Activated T-cell treated with anti-CD3 and anti-CD28 coated beads, Interleukin-2, amount 50 U/mL, for 1 hour (primary cell): ENCODE measurements at places on chromosomes 16 and 17.

DNA sequence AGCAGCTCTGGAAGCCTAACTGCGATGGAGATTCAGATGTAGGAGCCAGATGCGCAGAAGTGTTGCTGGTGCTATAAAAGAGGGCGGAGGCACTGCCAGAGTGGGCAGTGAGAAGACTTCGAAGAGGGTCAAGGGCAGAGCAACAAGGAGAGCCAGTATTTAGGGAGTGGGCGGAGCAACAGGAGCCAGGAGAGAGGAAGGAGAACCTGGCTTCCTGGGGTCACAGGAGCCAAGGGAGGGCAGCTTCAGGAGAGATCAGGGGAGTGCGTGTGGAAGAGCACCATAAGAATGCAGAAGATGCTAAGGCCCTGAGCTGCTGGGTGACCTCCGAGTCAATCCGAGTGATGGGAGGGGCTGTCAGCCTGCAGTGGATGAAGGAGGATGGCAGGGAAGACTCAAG lies 14.4 kb upstream of the MRPS23 start:
- DNase-seq, result no peak

GRCh38 chr17:49616086-49616485 lies 40.4 kb downstream of the NXPH3 start:
- DNase-seq, result no peak

GRCh38 chr16:79415983-79416640 lies 184.4 kb downstream of the MAF start:
- no peak for DNase-seq

DNA sequence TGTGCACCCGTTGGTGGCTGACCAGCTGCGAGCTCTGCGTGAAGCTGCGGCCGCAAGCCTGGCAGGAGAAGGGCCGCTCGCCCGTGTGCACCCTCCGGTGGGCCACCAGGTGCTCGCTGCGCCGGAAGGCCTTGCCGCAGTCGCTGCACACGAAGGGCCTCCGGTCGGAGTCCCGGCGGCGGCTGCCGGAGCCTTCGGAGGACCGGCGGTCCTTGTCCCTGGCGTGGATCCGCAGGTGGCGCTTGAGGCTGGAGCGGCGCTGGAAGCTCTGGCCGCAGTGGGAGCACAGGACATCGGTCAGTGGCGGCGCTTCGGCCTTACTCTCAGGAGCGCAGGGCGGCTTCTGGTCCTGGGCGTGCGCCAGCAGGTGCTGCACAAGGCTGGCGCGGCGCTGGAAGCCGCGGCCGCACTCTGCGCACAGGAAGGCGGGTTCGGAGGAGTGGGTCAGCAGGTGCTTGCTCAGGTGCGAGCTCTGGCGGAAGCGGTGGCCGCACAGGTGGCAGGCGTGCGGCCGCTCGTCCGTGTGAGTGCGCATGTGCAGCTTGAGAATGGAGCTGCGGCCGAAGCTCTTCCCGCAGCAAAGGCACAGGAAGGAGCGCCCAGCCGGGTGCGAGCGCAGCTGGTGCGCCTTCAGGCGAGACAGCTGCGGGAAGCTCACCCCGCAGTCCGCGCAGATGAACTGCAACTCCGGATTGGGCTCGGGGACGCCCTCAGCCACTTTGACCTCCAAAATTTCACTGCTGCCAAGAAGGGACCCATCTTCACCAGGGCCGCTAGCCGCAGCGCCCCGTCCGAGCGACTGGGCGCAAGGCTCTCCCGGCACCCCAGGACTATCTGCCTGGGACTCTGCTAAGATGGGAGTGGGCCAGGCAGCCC lies 9.1 kb downstream of the ZSCAN10 start:
- DNase-seq, result no peak

DNA sequence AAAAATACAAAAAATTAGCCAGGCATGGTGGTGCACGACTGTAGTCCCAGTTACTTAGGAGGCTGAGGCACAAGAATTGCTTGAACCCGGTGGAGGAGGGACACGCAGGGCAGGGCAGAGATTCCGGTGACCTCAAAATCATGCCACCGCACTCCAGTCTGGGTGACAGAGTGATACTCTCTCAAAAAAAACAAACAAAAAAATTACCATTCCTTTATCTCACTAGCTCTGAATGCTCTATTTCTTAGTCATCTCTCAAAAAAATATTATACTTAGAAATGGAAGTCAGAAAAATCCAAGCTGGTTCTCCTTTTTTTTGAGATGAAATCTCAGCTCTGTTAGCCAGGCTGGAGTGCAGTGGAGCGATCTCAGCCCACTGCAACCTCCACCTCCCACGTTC lies 40.8 kb downstream of the SPOP start:
- no peak for DNase-seq

GRCh38 chr17:64291268-64291851 lies 28.3 kb upstream of the TEX2 start:
- no peak for DNase-seq

DNA sequence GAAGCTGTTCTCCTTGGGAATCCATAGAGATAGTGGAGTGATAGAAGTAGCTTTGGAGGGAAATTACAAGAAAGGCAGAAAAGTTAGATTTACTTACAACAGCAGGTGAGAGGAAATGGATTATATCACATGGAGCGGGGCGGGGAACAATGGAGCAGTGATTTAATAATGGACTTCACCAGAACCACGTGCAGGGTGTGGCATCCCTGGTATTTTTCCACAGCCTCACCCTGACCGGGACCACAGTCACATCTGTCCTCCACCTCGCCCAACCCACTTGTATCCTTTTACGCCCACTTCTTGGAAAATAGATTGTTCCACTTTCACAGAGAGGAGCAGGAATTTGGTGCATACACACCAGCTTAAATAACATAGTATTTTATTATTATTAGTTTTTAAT lies 15.9 kb upstream of the CYB5B start:
- no peak for DNase-seq

DNA sequence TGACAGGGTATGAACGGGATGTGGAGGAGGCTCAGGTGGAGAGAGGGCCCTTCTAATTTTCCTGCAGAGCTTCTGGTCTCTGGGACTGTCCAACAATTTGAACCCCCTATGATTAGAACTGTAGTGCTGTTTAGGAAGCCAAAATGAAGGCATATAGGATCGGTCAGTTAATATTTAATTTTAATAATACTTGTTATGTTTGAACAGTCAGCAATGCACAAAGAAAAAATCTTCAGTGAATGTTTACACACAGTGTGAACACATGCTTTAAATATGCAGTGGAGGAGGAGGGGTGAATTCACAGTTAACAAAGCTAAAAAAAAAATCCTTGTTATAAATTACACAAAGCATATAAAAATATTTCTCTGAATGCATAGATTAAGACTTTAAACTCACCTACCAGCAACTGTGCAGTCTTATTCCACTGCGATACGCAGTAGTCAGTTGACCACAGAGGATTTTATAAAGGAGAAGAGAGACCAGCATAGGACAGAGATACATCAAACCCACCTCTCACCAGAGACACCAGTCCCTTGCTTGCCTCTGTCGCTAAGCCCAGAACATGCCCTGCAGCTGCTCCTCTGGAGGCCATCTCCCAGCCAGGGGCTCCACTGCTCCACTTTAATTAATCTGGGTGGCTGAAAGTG lies 14.6 kb downstream of the ANKRD40 start:
- DNase-seq, result no peak

GRCh38 chr16:82236415-82236814 lies 66.4 kb upstream of the MPHOSPH6 start:
- no peak for DNase-seq

DNA sequence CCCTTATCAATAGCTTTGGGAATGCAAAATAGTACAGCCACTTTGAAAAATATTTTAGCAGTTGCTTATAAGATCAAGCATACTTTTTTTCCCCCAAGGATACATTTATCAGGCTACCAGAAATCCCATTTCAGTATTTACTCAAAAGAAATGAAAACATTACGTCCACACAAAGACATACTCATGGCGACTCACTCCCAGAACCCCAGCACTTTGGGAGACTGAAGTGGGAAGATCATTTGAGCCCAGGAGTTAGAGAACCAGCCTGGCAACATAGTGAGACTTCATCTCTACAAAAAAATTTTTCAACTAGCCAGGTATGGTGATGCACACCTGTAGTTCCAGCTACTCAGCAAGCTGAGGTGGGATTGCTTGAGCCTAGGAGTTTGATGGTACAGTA lies 5.9 kb downstream of the SKA2 start:
- DNase-seq, result no peak

- no peak for DNase-seq
Measured at GRCh38 chr17:27567563-27567859, 63.5 kb upstream of the LGALS9 start.

GRCh38 chr16:31569360-31569717 lies 41.6 kb downstream of the AHSP start:
- DNase-seq, result no peak

DNA sequence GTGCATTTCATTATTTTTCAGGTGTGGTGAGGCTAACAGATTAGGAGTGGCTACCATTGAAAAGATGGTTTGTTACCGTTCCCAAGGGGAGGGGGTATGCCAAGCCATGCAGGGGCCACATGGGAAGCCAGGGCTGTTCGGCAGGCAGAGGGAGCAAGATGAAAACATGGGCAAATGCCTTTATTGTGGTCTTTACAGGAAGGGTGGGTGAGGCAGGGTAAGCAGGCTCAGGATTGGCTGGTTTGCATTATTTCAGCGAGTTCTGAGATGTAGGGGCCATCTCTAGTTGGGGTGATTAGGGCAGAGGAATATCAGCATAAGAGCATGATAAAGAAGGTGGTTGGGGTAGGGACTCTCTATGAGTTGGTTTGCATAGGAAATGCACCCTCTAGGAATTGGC lies 117.6 kb downstream of the CCT6B start:
- DNase-seq, result no peak

DNA sequence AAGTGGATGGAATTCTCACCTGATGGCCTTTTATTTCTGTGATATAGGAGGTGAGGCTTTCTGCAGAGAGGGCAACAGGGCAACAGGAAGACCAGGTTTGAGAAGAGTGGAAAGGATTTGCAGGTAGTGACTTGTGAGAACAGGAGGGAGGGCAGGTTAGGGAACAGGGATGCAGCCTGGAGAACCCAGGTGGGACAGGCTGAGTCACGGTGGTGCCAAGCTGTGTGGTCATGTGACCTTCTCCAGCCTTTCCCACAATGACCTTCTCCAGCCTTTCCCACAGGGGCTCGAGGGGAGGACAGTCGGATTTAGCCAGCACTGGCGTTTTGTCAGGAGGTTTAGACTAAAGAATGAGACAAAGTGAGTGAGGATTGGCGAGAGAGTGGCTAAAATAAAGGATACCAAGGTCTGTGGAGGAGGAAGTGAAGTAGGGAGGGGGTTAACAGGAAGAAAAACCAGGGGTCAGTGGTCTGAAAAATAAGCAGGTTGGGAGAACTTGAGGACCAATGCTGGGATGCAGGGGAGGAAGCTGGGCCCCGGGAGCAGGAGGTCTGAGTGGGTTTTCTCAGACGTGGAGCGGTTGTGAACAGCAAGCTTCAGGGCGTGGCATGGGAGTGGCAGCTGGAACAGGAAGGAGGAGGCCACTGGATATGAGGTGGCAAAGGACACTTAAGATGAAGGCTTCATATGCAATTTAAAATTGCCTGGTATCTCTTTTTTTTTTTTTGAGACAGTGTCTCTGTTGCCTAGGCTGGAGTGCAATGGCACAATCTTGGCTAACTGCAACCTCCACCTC lies 37.7 kb downstream of the DNAH2 start:
- DNase-seq, result no peak

- DNase-seq, result no peak
Measured at GRCh38 chr17:8948462-8948861, 17.0 kb downstream of the PIK3R5 start.

GRCh38 chr17:78419970-78420815 lies 41.7 kb downstream of the PGS1 start:
- DNase-seq, result no peak

- DNase-seq, result no peak
Measured at GRCh38 chr17:28144019-28144418, 101.5 kb downstream of the NLK start.

DNA sequence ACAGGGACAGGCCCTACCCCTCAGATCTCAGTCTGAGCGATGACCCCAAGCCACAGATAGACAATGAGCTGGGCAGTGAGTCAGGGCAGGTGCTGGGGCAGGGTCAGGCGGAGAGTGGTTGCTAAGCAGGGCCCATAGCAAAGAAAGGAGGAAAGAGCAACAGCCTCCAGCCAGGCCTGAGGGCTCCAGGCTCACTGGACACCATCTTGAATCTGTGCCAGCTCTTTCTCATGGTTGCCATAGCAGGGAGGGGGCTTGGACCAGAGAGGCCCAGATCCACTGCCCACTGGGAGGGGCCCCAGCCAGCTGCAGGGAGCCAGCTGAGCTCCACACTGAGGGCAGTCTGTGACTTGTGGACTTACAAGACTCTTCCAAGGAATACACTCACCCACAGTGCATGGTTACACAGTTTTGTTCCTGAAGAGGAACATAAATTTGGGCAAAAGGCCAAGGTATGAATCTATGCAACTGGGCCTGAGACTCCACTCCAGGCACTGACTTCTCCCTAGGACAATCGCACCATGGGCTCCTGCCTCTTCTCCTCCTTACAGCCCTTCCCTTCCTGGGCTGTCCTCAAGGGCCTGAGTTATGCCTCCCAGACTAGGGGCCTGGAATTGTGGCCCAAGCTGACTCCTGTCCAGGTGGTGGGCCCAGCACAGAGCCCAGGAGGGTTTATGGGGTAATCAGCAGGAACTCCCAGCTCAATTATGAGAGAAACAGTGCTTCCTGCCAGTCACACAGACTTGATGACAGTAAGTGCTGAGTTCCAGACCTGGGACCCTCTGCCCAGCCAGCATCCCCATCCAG lies 59.9 kb downstream of the BEAN1 start:
- peak; percentile 9 for DNase-seq

DNA sequence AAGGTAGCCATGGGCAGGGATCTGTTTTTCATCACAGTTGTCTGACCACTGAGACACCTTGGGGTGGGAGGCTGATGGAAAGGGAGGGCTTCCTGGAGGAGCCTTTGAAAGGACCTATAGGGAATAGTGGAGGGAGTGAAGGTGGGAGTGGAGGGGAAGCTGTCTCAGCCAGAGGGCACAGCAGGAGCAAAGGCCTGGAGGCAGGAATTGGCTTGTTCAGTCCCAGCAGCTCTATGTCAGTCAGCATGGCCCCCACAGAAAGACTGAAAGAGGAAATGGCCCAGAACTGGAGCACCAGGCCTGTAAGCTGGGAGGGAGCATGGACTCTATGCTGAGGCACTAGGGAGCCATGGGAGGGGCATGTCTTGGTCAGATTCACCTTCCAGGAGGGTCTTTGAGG lies 12.8 kb upstream of the CBFB start:
- DNase-seq, result no peak

- DNase-seq, result no peak
Measured at GRCh38 chr17:45164734-45165269, 3.1 kb downstream of the HEXIM2 start.

- DNase-seq, result no peak
Measured at GRCh38 chr16:24855678-24856077, 9.9 kb downstream of the SLC5A11 start.

- no peak for DNase-seq
Measured at GRCh38 chr16:82936941-82937551, 310.3 kb downstream of the CDH13 start.
